ENCODE measurements at places on chromosomes 6 and 20. TPM values are rescaled to one million over a fixed set of nuclear protein-coding genes. Genes with fewer than 3 reads are reported as not detected.

The SMPDL3A gene
- 4.1 TPM for total RNA-seq

The ADTRP gene
- 3.3 TPM for total RNA-seq

The NKX2-2 gene
- total RNA-seq: not detected

The WFDC9 gene
- total RNA-seq: not detected

The DEF6 gene
- total RNA-seq: 0.77 TPM

The TSPO2 gene
- total RNA-seq: not detected

The SLC26A8 gene
- total RNA-seq: not detected

The GJA1 gene
- total RNA-seq: 235 TPM

The PTCRA gene
- not detected for total RNA-seq

The NPEPL1 gene
- 40.8 TPM for total RNA-seq

The CST2 gene
- not detected for total RNA-seq

The STX16 gene
- total RNA-seq: 63.5 TPM

The BHLHE23 gene
- not detected for total RNA-seq

The DDX27 gene
- 26.1 TPM for total RNA-seq

The FAM83C gene
- not detected for total RNA-seq

The MUC21 gene
- not detected for total RNA-seq

The RNF217 gene
- total RNA-seq: 32.5 TPM

The TEAD3 gene
- total RNA-seq: 2.0 TPM

The CBLN4 gene
- total RNA-seq: not detected

The KHDC1L gene
- not detected for total RNA-seq

The OR12D3 gene
- not detected for total RNA-seq

The TINAG gene
- total RNA-seq: 0.21 TPM

The EYS gene
- total RNA-seq: 0.27 TPM

The BCAS1 gene
- not detected for total RNA-seq

The HLA-DQA1 gene
- not detected for total RNA-seq

The TMEM74B gene
- 1.1 TPM for total RNA-seq

The GSTA1 gene
- not detected for total RNA-seq

The PARD6B gene
- 0.07 TPM for total RNA-seq

The TFAP2D gene
- total RNA-seq: not detected

The HRH3 gene
- total RNA-seq: not detected

The KIF25 gene
- not detected for total RNA-seq

The GINS1 gene
- 26.3 TPM for total RNA-seq

The CPXM1 gene
- 20.3 TPM for total RNA-seq

The CLDN20 gene
- not detected for total RNA-seq

The TMEM217 gene
- total RNA-seq: 6.8 TPM

The SNAP91 gene
- 0.72 TPM for total RNA-seq

The RAET1E gene
- total RNA-seq: not detected

The C6orf118 gene
- total RNA-seq: not detected

The PNPLA1 gene
- not detected for total RNA-seq

The SCUBE3 gene
- total RNA-seq: 0.62 TPM

The XKR7 gene
- total RNA-seq: 0.04 TPM

The PDYN gene
- total RNA-seq: not detected

The CABLES2 gene
- total RNA-seq: 9.9 TPM

The DDO gene
- not detected for total RNA-seq
